H1 (cell line): ENCODE measurements at places on chromosomes 6 and 20. TPM values are rescaled to one million over a fixed set of nuclear protein-coding genes. Genes with fewer than 3 reads are reported as not detected.

- no peak for DNase-seq
Measured at GRCh38 chr6:52361945-52362442, at the start of gene PAQR8. TSS of gene PAQR8 (plus strand) at chr6:52362151. CDS start at chr6:52403214, 41,063 bp downstream.

Gene PRDM13
- 0.05 and 0.06 TPM in 2 replicates for polyA plus RNA-seq

DNA sequence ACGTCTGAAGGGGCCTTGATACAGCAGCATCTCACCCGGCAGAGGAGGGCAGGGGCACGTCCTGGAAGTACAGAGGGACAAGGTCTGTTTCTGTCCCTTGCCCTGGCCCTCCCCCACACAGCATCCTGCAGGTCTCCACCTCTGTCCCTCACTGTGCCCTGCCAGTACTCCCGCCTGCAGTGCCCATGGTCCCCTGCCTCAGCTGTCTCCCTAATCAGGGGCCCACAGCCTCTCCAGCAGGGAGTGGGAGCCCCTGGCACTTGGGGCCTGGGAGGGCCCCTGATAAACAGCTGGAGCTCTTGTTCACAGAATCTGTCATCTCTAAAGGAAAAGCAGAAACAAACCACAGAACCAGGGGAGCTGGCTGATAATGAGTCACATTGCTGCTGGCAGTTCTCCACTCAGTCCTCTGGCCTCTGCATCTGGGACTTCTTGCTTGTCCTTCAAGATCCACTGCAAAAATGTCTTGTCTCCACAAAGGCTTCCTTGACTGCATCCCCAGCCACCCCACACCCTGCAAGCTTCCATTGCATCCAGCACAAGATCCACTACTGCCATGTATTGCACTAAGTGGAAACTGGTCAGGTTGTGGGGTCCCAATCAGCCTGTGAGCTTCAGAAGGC is 33.2 kb upstream of the TAF8 start:
- DNase-seq, result no peak

GRCh38 chr6:110002676-110003075 is 24.6 kb downstream of the GPR6 start:
- DNase-seq, result no peak
